ENCODE measurements at places on chromosomes 7 and 10. TPM values are rescaled to one million over a fixed set of nuclear protein-coding genes. Genes with fewer than 3 reads are reported as not detected.

CRHR2 gene
- total RNA-seq: not detected

DNA sequence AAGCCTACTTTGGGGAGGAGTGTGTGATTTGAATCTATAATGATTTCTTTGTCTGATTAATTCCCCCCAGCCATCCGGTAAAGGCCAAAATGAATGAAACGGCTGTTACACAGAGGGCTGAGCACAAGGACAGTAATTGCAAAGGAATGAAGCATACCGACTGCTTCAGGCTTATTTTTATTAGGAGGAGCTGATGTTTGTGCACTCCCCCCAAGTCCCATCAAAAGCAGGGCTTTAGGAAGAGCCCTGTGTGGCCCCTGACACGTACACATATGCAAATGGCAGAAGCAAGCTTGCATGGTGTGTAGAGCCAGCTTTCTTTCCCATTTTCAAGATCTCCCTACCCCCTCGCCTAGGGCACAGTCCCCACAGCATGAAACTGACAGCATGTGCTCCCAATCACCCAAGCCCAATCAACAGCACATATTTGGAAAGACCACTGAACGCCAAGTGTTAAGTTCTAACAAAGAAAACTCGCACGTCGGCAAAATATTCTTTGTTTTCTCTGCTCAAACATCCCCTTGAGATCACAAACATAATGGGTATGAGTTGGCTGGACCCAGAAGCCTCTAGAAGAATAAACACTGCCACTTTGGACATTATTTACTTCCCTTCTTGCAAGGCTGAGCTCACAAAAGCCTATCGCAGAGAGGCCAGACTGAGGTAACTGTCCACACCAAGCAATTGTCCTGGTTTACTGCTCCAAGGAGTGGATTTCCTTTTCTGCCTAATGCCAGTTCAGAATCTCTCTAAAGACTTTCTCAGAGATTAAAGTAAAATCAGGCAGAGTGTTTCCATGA lies 143.0 kb downstream of the CUBN start:
- DNase-seq: peak; percentile 76

- DNase-seq: no peak
Observed at GRCh38 chr10:60818134-60818770, 40.0 kb downstream of the CDK1 start.

MINDY4 gene
- 3.5 TPM for total RNA-seq

DNA sequence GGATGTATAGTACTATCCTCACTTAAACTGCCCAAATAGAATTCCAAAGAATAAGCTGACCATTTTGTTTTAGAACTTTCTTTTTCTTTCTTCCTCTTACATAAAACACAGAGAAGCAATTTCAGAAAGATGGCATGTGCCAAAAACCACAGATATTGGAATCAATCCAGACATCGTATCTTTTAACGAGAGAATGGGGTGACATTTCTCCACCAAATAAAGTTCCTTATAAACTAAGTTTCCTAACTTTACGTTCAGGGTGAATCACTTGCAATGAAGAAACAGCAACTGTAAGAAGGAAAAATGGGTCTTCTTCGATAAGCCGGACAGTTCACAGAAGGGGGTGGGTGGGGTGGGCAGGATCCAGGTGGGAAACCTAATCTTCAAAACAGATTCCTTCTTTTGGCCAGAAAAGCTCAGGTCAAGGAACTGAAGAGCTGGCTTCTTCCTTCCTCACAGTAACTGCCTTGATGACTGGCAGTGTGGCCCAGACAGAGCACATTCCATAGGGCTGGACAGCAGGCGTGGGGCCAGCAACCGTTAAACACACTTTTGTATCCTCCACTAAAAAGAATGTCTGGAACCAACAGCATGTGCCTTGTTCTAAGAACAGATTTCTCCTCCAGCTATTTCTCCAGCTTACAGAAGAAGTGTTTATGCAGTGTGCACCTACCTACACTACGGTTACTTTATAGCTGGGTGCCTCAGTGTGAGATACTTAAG lies 31.5 kb downstream of the CREB3L2 start:
- DNase-seq: no peak

ZNF804B gene
- not detected for total RNA-seq

SPACDR gene
- 0.28 TPM for total RNA-seq

EPO gene
- 0.41 TPM for total RNA-seq

GRCh38 chr7:71612911-71613310 lies 481.0 kb downstream of the GALNT17 start:
- no peak for DNase-seq
